ENCODE measurements at places on chromosomes 12 and 14.

- H3K36me3 ChIP-seq: no peaks in the 10 kb centered on the region
- H3K27ac ChIP-seq: no peak overlapping the region
- peaks cover 14% of the 10 kb centered on the region for H3K27me3 ChIP-seq
- no peaks in the 10 kb centered on the region for H3K4me1 ChIP-seq
- no peak overlapping the region for H3K4me3 ChIP-seq
Measured at GRCh38 chr12:47534695-47535094, 171.1 kb downstream of the RPAP3 start.

DNA sequence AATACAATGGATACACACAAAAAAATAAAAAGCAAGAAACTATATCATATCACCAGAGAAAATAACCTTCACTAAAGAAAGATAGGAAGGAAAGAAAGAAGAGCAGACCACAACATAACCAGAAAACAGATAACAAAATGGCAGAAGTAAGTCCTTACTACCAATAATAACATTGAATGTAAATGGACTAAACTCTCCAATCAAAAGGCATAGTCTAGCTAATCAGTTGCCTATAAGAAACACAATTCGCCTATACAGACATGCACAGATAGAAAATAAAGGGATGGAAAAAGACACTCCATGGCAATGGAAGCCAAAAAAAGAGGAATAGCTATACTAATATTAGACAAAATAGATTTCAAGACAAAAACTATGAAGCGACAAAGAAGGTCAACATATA lies 8.9 kb upstream of the TAS2R30 start:
- H3K4me3 ChIP-seq: no peak overlapping the region
- no peaks in the 10 kb centered on the region for H3K4me1 ChIP-seq
- no peaks in the 10 kb centered on the region for H3K27me3 ChIP-seq
- H3K36me3 ChIP-seq: peaks cover 59% of the 10 kb centered on the region
- H3K27ac ChIP-seq: no peak overlapping the region
- no peak for DNase-seq

DNA sequence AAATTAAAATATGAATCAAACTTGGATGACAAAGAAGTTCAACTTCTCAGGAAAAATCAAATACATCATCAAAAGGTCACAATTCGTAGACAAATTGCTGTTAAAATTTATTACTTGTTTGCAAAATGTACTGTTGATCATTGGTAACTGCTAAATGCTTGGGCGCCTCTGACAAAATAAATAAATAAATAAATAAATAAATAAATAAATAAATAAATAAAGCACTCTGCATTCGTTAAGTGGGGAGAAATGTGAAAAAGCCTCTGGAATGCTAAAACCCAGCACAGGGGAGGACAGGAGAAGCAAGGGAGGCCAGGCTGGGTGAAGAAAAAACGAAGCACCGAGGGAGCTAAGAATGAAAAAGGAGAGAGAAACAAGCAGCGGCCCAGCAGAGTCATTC lies 115.2 kb downstream of the BCL11B start:
- no peak overlapping the region for H3K4me3 ChIP-seq
- H3K27me3 ChIP-seq: peaks cover 4% of the 10 kb centered on the region
- H3K27ac ChIP-seq: no peak overlapping the region
- H3K4me1 ChIP-seq: no peaks in the 10 kb centered on the region

- H3K27me3 ChIP-seq: peaks cover 7% of the 10 kb centered on the region
- no peak overlapping the region for H3K27ac ChIP-seq
- DNase-seq: no peak
- no peaks in the 10 kb centered on the region for H3K36me3 ChIP-seq
Measured at GRCh38 chr12:124706363-124706762, 139.0 kb upstream of the NCOR2 start.

GRCh38 chr12:45828402-45828801 lies 98.9 kb downstream of the ARID2 start:
- no peak for DNase-seq
- peak overlapping the region; percentile 42 for H3K27ac ChIP-seq
- H3K36me3 ChIP-seq: peaks cover 37% of the 10 kb centered on the region
- H3K4me3 ChIP-seq: no peak overlapping the region

GRCh38 chr12:69688471-69689427 lies 10.4 kb downstream of the BEST3 start:
- H3K36me3 ChIP-seq: no peaks in the 10 kb centered on the region
- peaks cover 12% of the 10 kb centered on the region for H3K27me3 ChIP-seq
- DNase-seq: no peak
- H3K4me1 ChIP-seq: peaks cover 12% of the 10 kb centered on the region

DNA sequence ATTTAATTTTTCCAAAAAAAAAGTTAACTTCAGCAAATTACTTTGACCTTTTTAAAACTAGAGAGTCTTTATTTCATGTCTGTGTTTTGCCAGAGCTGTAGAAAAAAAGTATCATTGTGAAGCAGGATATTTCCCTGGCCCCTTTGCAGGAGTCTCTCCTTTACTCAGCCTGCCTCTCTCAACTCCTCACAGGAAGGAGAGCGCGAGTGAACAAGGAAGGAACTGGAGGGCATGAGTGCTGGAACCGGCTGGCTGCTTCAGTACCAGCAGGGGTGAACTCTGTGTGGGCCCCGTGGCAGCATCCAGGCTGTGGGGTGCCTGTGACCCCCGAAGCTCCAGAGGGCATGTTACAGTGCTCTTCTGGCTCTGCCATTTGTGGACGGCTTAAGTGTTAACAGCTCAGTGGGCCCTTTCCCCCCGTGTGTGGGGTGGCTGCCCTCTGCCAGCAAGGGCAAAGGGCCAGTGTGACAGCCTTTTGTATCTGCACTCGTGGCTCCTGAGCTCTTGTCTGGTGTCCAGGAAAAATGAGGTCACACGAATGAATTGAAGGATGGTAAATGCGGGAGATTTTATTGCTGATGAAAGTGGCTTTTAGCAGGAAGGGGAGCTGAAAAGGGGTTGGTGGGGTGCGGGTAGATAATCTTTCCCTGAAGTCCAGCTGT lies 76.6 kb upstream of the KCNH3 start:
- H3K4me1 ChIP-seq: peaks cover 8% of the 10 kb centered on the region
- peaks cover 15% of the 10 kb centered on the region for H3K36me3 ChIP-seq
- H3K4me3 ChIP-seq: no peak overlapping the region
- peak overlapping the region; percentile 86 for H3K27ac ChIP-seq
- H3K27me3 ChIP-seq: no peaks in the 10 kb centered on the region
- no peak for DNase-seq

DNA sequence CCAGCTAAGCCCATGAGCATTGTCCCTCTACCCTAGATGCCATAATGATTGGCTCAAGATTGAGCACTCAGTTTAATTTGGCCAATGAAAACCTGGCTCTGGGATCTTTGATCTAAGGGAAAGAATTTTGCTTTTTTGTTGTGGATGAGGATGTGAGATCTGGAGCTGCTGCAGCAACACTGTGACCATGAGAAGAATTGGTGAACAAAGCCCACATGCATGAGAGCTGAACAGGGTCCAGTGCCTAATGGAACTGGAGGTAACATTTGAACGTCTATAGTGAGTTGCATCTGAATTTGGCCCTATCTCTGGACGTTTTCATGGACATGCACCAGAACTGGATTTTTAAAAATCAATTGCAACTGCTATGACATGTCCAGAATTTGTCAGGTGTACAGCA lies 338.6 kb downstream of the AACS start:
- H3K36me3 ChIP-seq: peaks cover 5% of the 10 kb centered on the region
- no peak overlapping the region for H3K27ac ChIP-seq
- peaks cover 6% of the 10 kb centered on the region for H3K27me3 ChIP-seq

DNA sequence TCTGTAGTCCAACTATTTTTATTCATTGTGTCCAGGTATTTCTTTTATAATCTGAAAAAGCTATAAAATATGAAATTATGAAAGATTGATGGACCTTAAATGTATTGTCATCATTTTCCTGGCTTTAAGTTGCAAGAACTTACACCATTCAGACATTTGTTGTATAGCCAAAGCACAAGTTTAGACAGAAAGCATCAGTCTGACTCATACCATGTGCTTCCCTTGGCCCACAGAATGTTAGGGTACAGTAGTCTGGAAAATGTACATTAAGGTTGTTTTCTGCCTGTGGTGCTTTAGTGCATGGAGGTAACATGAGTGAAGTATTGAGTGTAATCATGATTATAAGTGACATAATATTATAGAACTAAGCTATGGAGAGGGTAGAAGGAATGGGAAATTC lies 1002.5 kb downstream of the BCL11B start:
- H3K27me3 ChIP-seq: peaks cover 12% of the 10 kb centered on the region
- H3K4me3 ChIP-seq: no peak overlapping the region
- no peak overlapping the region for H3K27ac ChIP-seq

GRCh38 chr12:104340177-104340576 lies 36.6 kb downstream of the EID3 start:
- H3K27ac ChIP-seq: no peak overlapping the region
- H3K4me3 ChIP-seq: no peak overlapping the region
- H3K27me3 ChIP-seq: no peaks in the 10 kb centered on the region
- H3K4me1 ChIP-seq: peaks cover 2% of the 10 kb centered on the region
- peaks cover 18% of the 10 kb centered on the region for H3K36me3 ChIP-seq

DNA sequence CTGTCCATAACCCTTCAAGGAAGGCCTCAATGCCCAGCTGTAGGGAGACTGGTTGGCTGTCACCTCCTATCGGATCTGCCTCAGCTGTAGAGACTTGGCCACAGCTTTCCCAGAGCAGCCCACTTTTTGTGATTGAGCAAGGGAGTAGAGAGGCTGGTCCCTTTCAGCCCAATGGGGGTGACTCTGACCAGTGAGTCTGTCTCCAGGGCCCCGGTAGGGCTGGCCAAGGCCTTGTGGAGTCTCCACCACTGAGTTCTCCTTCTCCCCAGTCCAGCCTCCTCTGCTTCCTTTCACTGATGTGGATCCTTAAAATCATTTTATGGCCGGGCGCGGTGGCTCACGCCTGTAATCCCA lies 14.5 kb upstream of the HPD start:
- DNase-seq: no peak
- no peaks in the 10 kb centered on the region for H3K27me3 ChIP-seq
- no peak overlapping the region for H3K27ac ChIP-seq

DNA sequence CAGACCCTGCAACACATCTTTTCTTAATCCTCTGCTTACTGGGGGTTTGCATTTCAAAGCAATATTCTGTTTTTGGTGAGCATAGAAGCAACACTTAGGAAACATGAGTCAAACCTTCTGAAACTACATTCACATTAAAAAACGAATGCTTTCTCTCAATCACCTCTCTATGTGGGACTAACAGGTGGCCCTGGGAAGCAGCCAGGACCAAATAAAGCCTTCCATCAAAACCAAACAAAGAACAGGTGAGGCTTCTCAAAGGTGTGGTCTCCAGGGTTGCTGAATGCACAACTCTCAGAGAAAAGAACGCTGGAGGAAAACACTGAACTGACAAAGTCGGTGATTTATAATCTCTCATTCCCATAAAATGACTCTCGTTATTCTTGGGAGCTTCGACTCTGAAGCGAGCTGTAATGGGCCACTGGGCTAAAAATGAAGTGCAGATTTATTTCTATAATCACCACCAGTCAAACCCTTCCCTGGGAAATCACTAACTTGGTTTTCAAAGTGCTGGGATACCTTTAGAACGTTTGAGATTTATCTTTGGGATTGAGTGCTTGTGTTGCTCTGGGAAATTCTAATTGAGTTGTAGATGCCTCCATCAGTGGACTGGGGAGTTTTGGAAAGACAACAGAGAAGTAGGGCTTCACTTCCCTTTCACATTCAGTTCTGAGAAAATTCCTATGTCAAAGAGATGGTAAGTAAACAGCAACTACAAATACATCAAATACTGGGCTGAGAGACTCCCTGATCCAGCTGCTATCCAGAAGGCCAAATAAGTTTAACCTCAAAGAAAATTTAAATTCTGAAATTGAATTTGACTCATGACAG lies 262.0 kb upstream of the TMPO start:
- no peak overlapping the region for H3K4me3 ChIP-seq
- DNase-seq: no peak
- no peaks in the 10 kb centered on the region for H3K36me3 ChIP-seq
- H3K27ac ChIP-seq: no peak overlapping the region

- H3K4me1 ChIP-seq: peaks cover 17% of the 10 kb centered on the region
- peaks cover 2% of the 10 kb centered on the region for H3K27me3 ChIP-seq
- H3K4me3 ChIP-seq: no peak overlapping the region
- DNase-seq: no peak
- no peaks in the 10 kb centered on the region for H3K36me3 ChIP-seq
Measured at GRCh38 chr12:15494329-15495046, 172.2 kb downstream of the PTPRO start.

- H3K27ac ChIP-seq: peak overlapping the region; percentile 94
- peaks cover 14% of the 10 kb centered on the region for H3K4me1 ChIP-seq
- H3K4me3 ChIP-seq: peak overlapping the region; percentile 89
Measured at GRCh38 chr14:54567224-54567638, 303 bp downstream of the SAMD4A start.

- peaks cover 10% of the 10 kb centered on the region for H3K27me3 ChIP-seq
- no peak overlapping the region for H3K4me3 ChIP-seq
- no peaks in the 10 kb centered on the region for H3K36me3 ChIP-seq
- H3K27ac ChIP-seq: no peak overlapping the region
- H3K4me1 ChIP-seq: no peaks in the 10 kb centered on the region
- DNase-seq: no peak
Measured at GRCh38 chr12:55663391-55663790, 26.7 kb downstream of the OR10P1 start.

- no peak overlapping the region for H3K27ac ChIP-seq
- peaks cover 3% of the 10 kb centered on the region for H3K4me1 ChIP-seq
- no peak overlapping the region for H3K4me3 ChIP-seq
Measured at GRCh38 chr12:127810041-127810440, 456.9 kb upstream of the TMEM132C start.

- no peak overlapping the region for H3K27ac ChIP-seq
- DNase-seq: no peak
- no peaks in the 10 kb centered on the region for H3K36me3 ChIP-seq
Measured at GRCh38 chr14:35380794-35381193, 23.8 kb downstream of the NFKBIA start.

- H3K36me3 ChIP-seq: no peaks in the 10 kb centered on the region
- no peak for DNase-seq
- H3K4me1 ChIP-seq: no peaks in the 10 kb centered on the region
Measured at GRCh38 chr14:52044791-52045522, 23.9 kb downstream of the NID2 start.

- no peaks in the 10 kb centered on the region for H3K36me3 ChIP-seq
- H3K4me3 ChIP-seq: peak overlapping the region; percentile 44
- peak overlapping the region; percentile 8 for H3K27ac ChIP-seq
- peaks cover 33% of the 10 kb centered on the region for H3K4me1 ChIP-seq
- H3K27me3 ChIP-seq: peaks cover 32% of the 10 kb centered on the region
- DNase-seq: peak; percentile 64
Measured at GRCh38 chr12:52020539-52021336, 14.0 kb downstream of the TAMALIN start.

- no peak for DNase-seq
- no peaks in the 10 kb centered on the region for H3K27me3 ChIP-seq
- no peaks in the 10 kb centered on the region for H3K4me1 ChIP-seq
- H3K36me3 ChIP-seq: no peaks in the 10 kb centered on the region
- no peak overlapping the region for H3K27ac ChIP-seq
Measured at GRCh38 chr12:27951898-27952297, 20.6 kb downstream of the PTHLH start.

DNA sequence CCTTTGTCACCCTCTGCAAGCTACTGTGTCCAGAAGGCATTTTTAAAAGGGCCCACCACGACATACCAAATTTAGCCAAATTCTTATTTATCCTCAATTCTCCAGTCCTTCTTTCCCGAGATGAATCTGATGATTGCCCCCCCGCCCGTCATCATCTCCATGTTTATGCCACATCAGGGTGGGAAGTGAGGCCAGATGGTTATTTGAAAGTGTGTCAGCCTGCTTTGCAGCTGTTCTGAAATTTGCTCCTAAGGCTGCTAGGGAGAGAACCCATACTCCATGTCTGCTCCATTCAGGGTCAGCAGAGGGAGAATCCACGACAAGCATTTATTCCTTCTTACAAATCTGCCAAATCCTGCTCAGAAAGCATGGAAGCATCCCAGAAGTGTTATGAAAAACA lies 337.8 kb downstream of the ADAMTS20 start:
- H3K36me3 ChIP-seq: no peaks in the 10 kb centered on the region
- DNase-seq: no peak
- no peaks in the 10 kb centered on the region for H3K27me3 ChIP-seq
- no peak overlapping the region for H3K4me3 ChIP-seq

Measured in progenitor cell of endocrine pancreas (in vitro differentiated cells).